ENCODE measurements at places on chromosomes 2 and 18.

DNA sequence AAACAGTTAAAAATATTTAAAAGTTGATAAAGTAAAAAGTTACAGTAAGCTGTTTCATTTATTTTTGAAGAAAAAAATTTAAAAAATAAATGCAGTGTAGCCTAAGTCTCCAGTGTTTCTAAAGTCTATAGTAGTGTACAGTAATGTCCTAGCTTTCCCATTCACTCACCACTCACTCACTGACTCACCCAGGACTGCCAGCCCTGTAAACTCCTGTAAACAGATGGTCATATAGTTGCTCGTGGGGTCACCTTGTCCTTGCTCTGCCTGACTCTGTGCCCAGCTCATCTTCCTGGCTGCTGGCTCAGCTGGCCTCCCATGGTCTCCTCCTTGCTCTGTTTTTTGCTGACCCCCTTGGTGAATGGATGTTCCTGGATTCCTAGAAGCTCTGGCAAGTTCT lies 180.3 kb downstream of the VAPA start:
- DNase-seq, result no peak

- DNase-seq, result no peak
Measured at GRCh38 chr2:43222475-43223309, 3.7 kb downstream of the ZFP36L2 start.

GRCh38 chr2:11720752-11721151 lies 25.7 kb upstream of the LPIN1 start:
- no peak for DNase-seq

- no peak for DNase-seq
Measured at GRCh38 chr2:46702537-46702936, 213.1 kb downstream of the MCFD2 start.

- no peak for DNase-seq
Measured at GRCh38 chr2:212914392-212914791, 237.0 kb downstream of the IKZF2 start.

DNA sequence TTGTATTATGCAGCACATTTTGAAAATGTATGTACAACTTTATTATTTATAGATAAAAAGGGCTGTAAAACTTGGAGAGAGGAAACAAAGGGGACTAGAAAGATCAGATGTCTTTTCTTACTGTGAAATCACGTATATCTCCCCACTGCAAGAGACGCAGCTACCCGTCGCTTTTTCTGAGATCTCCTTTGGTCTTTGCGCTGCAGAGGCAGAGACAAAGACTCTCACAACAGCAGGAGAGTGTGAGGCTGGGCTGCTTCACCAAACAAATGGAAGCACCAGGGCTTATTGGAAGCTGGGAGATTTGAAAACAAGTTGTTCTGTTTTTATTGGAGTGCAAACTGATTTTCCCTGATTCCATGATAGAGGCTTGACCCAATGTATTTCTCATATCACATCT lies 129.0 kb upstream of the PARD3B start:
- no peak for DNase-seq

GRCh38 chr2:144151851-144152250 lies 368.1 kb downstream of the ZEB2 start:
- DNase-seq, result no peak

DNA sequence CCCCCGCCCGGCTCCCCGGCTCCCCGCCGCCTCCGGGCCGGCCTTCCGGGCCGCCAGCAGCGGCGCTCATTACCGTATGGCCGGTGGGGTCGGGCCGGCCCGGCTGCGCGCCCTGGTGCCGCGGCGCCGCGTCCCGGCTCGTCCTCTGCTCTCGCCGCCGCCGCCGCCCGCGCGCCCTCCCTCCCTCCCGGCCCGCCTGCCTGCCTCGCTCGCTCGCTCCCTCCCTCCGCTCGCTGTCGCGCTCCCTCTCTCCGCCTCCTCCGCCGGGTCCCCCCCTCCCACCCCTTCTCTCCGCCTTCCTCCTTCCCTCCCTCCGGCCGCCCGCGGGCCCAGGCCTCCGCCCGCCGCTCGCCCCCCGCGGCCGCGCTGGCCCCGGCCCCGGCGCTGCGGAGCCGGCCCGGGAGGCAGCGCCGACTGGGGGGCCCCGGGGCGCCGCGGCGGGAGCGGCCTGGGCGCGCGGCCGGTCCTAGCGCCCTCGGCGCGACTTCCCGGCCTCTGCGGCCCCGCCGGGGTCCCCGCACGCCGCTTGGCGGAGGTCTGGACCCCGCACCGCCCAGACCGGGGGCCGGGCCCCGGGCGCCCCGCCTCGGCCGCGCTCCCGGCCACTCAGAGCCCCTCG lies at the start of gene DNMT3A:
TSS of gene DNMT3A (minus strand) at position 173 of the 619 bp plus-strand sequence. CDS start 27,941 bp downstream, outside the sequence.
- peak; percentile 25 for DNase-seq

DNA sequence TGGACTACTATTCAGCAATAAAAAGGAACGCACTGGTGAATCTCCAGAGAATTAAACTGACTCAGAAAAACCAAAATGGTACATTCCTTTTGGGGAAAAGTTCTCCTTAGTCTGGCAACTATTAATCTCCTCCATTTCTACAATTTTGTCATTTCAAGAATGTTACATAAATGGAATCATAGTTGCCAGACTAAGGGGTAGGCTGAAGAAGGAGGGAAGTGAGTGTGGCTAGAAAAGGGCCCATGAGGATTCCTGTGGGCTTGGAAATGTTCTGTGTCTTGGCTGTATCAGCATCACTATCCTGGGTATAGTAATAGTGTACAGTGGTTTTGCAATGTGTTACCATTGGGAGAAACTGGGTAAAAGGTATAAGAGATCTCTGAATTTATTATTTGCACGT lies 72.4 kb downstream of the ZAP70 start:
- DNase-seq, result no peak

DNA sequence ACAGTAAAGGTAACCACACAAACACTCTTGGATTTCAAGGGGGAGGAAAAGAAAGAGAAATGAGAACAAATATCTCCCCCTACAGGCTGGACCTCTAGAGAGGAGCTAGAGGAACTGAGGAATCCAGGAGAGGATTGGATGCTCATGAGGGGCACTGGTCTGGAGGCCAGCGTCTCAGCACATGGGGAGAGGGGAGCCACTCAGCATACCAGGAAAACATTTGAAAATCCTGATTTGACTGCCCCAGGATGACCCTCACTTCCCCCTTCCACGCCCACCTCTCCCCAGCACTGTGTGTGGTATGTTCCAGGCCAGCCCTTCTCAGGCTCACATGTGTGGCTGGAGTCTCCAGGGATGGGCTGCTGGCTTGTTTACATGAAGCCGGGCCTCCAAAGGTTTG lies 396.8 kb upstream of the ID2 start:
- no peak for DNase-seq

DNA sequence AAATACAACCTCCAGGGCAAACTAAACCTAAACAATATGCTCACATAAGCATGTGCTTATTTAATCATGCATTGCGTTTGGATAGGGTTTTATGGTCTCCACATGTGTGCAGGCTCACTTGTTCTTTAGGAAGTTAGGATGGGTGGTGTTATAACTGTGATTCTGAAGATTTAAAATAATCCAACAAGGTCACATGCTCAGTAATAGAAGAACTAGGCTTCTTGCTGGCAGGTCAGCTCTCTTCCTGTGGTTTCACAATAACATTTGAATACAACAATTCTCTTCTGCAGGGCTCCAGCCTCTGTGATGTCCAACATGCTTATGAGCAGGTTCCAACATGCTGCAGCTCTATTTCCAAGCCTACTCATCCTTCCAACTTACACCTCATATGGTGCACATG lies 84.0 kb downstream of the MYL12B start:
- DNase-seq, result no peak

GRCh38 chr2:121696410-121696930 lies 40.2 kb downstream of the NIFK start:
- no peak for DNase-seq

DNA sequence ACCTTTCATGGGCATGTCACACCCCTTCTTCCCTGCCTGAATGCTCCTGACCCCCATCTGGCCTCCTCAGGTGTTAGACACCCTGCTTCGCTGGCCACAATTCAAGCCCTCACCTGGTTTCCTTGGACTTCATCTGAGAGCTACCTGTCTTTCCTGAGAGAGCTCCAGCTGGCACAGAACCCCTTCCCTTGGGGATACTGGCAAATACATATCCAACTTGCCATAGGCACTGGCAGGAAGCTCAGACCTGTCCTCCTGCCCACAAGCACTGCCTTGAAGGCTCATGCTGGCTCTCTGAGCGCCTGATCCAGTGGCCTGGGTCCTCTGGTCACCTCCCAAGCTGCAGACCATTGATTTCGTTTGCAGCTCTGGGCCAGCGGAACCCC lies 74.1 kb upstream of the MAP4K3 start:
- no peak for DNase-seq

DNA sequence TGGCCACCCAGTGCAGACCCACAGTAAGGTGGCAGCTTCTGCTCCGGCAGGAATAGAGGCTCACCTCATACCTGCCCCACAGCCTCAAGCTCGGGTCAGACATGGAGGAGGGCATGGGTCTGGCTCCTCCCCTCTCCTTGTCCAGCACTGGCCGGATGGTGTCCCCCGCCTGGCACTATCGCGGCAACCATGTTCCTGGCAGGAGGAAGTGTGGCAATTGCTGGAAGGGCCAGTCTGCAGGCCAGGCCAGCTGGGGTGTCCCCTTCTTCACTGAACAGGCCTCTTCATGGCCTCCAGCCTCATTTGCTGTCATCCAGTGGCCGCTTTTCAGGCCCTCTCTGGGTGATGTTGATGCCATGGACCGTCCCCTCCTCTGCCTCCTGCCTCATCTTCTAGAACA lies 41.4 kb upstream of the SMAD7 start:
- no peak for DNase-seq
